Central memory CD8-positive, alpha-beta T cell (primary cell): ENCODE measurements at places on chromosomes 12 and 14.

DNA sequence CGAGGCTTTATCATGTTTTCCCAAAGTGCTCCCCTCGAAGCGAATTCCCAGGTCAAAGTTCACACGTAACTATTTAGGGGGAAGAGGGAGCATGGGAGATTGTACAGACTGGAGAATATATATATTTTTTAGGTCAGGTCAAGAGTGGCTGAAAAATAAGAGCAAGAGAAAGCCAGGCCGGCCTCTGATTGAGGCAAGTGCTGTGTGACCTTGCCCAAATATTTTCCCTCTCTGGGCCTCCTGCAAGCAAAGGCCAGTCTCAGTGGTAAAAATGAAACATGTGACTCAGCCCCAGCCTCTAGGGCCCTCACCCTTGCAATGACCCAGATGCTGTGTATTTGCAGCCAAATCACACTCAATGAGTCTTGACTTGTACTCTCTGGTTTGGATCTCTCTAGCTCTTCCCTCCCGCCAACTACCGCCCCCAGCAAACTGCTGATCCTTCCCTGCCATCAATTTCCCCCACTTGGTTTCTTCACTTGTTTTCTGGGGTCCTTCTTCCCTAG lies 34.1 kb downstream of the SMUG1 start:
- H3K4me1 ChIP-seq = no peaks in the 10 kb centered on the region
- H3K27ac ChIP-seq = no peak overlapping the region
- no peak for DNase-seq
- H3K27me3 ChIP-seq = peaks cover 70% of the 10 kb centered on the region
- H3K36me3 ChIP-seq = peaks cover 2% of the 10 kb centered on the region
- H3K4me3 ChIP-seq = no peak overlapping the region

GRCh38 chr14:68403191-68404145 lies 389.4 kb downstream of the ZFP36L1 start:
- H3K27me3 ChIP-seq = no peaks in the 10 kb centered on the region
- DNase-seq = no peak
- H3K36me3 ChIP-seq = no peaks in the 10 kb centered on the region
- peaks cover 28% of the 10 kb centered on the region for H3K4me1 ChIP-seq
- no peak overlapping the region for H3K4me3 ChIP-seq

GRCh38 chr12:130633771-130634170 lies 82.3 kb downstream of the RIMBP2 start:
- H3K4me1 ChIP-seq = no peaks in the 10 kb centered on the region
- peaks cover 54% of the 10 kb centered on the region for H3K27me3 ChIP-seq
- no peak overlapping the region for H3K4me3 ChIP-seq

DNA sequence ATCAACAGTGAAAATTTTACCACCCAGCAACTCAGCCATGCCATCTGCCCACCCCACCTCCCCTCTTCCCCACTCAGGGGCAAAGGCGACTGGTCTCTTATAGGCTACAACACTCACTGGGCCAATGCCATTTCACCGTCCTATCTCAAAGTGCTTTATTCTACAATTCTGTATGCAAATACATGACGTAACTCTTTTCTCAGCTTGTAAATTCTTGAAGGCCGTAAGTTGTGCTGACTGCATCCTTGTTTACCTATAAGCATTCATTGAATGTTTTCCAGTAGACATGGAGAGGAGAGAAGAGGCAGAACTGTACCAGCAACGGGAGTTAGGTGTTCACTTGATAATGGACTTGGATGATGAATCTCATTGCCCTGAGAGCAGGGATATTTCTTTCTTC lies 15.6 kb downstream of the BCL2L14 start:
- H3K4me3 ChIP-seq = no peak overlapping the region
- no peaks in the 10 kb centered on the region for H3K4me1 ChIP-seq
- H3K36me3 ChIP-seq = no peaks in the 10 kb centered on the region
- DNase-seq = no peak
- no peak overlapping the region for H3K27ac ChIP-seq
- H3K27me3 ChIP-seq = peaks cover 50% of the 10 kb centered on the region

GRCh38 chr14:44960646-44961045 lies 1.1 kb downstream of the KLHL28 start:
- no peak overlapping the region for H3K4me3 ChIP-seq
- no peak for DNase-seq
- no peaks in the 10 kb centered on the region for H3K27me3 ChIP-seq
- peaks cover 12% of the 10 kb centered on the region for H3K36me3 ChIP-seq
- peaks cover 45% of the 10 kb centered on the region for H3K4me1 ChIP-seq

- H3K4me1 ChIP-seq = peaks cover 82% of the 10 kb centered on the region
- no peak for DNase-seq
- no peak overlapping the region for H3K4me3 ChIP-seq
These were observed 37.4 kb downstream of the SUSD6 start for GRCh38 chr14:69648480-69649451.

DNA sequence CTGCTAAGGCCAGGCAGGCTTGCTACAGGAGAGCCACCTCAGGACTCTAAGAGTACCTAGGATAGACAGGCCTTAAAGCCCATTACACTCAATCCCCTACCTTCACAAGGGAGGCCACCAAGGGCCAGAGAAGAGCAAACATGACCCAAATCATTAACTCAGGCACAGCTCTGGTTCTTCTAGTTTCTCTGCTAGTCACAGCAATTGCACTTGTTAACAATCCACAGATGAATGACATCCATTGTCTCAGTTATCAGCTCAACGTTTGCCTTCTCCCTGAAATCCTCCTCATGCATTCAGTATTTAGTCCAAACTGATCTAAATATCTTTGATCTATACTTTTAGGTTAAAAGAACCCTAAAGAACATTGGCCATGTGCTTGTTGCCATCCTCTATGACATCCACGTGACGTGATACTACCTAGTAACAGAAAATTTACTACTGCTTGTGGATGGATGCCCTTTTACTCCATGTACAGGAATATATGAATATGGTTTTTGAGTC lies 164.5 kb downstream of the STXBP6 start:
- DNase-seq = no peak
- no peaks in the 10 kb centered on the region for H3K36me3 ChIP-seq
- no peak overlapping the region for H3K27ac ChIP-seq
- no peak overlapping the region for H3K4me3 ChIP-seq
- H3K4me1 ChIP-seq = no peaks in the 10 kb centered on the region

GRCh38 chr14:55401751-55402150 lies 9.9 kb downstream of the ATG14 start:
- H3K27me3 ChIP-seq = no peaks in the 10 kb centered on the region
- H3K4me3 ChIP-seq = no peak overlapping the region
- peaks cover 14% of the 10 kb centered on the region for H3K36me3 ChIP-seq
- H3K27ac ChIP-seq = no peak overlapping the region

DNA sequence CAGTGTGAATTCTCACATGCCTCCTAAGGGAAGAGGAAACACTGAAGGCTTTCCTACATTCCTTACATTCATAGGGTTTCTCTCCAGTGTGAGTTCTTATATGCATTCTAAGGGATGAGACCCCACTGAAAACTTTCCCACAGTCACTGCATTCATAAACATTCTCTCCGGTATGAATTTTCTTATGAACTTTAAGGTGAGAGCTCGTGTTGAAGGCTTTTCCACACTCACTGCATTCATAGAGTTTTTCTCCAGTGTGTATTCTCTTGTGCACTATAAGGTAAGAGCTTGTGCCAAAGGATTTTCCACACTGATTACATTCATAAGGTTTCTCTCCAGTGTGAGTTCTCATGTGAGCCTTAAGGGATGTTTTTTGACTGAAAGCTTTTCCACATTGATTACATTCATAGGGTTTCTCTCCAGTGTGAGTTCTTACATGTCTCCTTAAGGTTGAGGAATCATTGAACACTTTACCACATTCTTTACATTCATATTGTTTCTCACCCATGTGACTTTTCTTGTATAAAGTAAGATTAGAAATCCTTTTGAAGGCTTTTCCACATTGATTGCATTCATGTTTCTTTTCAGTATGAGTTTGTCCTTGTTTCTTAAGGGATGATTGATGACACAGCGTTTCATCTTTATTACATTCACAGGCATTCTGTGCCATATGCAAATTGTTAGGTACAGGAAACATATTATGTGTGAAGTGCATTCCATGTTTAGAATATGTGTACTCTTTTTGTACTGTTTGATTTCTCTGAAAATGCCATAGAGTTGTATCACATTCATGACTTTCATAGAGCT lies 9.5 kb downstream of the ZNF891 start:
- H3K27me3 ChIP-seq = no peaks in the 10 kb centered on the region
- H3K4me3 ChIP-seq = no peak overlapping the region
- no peak for DNase-seq
- H3K36me3 ChIP-seq = peaks cover 3% of the 10 kb centered on the region
- H3K27ac ChIP-seq = no peak overlapping the region

GRCh38 chr14:105142651-105143450 lies 25.7 kb downstream of the JAG2 start:
- no peaks in the 10 kb centered on the region for H3K4me1 ChIP-seq
- no peak overlapping the region for H3K27ac ChIP-seq
- no peak for DNase-seq
- no peaks in the 10 kb centered on the region for H3K27me3 ChIP-seq

DNA sequence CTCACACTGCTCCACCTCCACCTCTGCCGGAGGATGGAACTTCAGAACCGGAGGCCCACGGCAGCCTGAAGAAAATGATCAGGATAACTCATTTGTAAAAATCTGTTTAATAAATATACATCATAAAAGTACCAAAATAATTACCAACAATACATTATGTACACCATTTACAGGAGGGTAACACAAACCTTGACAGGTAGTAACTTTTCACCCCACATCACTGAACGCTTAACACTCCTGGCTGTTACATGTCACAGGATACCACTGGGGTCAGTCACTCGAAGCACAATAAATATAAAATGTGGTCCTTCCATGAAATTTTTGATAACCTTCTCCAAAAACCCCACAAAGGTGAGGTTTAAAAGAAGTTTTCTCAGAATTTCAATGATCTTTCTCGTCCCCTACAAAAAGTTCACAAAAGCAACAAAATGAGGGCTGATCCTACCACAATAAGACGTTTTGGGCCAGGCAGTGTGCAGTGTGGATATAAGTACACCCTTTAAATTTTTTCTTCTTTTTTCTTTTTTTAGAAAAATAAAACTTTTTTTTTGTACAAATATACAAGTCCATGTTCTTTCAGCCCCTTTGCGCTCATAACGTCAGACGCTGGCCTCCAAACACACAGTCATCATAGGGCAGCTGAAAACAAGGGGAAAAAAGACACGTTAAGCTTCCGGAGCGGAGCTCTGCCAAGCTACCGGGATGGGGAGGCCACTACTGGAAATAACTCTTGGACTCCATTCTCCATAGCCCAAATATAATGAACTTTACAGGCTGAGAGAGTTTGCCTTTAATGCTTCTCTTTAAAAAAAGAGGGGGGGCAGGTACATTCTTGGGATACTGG lies 2.9 kb downstream of the NFKBIA start:
- H3K4me3 ChIP-seq = peak overlapping the region; percentile 92
- no peak for DNase-seq
- H3K4me1 ChIP-seq = peaks cover 58% of the 10 kb centered on the region
- H3K27me3 ChIP-seq = no peaks in the 10 kb centered on the region
- H3K27ac ChIP-seq = peak overlapping the region; percentile 99
- H3K36me3 ChIP-seq = peaks cover 63% of the 10 kb centered on the region

- no peaks in the 10 kb centered on the region for H3K27me3 ChIP-seq
- H3K27ac ChIP-seq = no peak overlapping the region
- no peak overlapping the region for H3K4me3 ChIP-seq
- DNase-seq = no peak
These were observed 65.9 kb upstream of the MED13L start for GRCh38 chr12:116343331-116343884.

- H3K27ac ChIP-seq = no peak overlapping the region
- no peak for DNase-seq
- no peak overlapping the region for H3K4me3 ChIP-seq
- no peaks in the 10 kb centered on the region for H3K36me3 ChIP-seq
- no peaks in the 10 kb centered on the region for H3K4me1 ChIP-seq
- no peaks in the 10 kb centered on the region for H3K27me3 ChIP-seq
These were observed 269.4 kb upstream of the NOVA1 start for GRCh38 chr14:26867171-26867757.

DNA sequence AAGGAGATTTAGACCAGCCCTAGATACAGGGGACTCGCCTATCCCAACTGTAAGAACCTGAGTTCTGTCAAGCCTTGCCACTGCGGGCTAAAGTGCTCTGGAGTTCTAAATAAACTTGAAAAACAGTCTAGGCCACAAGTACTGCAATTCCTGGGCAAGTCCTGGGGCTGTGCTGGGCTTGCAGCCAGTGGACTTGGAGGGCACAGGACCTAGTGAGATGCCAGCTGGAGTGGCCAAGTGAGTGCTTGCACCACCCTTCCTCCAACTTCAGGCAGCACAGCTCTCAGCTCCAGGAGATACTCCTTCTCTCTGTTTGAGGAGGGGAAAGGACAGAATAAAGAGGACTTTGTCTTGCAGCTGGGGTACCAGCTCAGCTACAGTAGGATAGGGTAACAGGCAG lies 307.6 kb upstream of the FBXO33 start:
- H3K27ac ChIP-seq = no peak overlapping the region
- H3K27me3 ChIP-seq = no peaks in the 10 kb centered on the region
- H3K4me1 ChIP-seq = no peaks in the 10 kb centered on the region
- no peak for DNase-seq

DNA sequence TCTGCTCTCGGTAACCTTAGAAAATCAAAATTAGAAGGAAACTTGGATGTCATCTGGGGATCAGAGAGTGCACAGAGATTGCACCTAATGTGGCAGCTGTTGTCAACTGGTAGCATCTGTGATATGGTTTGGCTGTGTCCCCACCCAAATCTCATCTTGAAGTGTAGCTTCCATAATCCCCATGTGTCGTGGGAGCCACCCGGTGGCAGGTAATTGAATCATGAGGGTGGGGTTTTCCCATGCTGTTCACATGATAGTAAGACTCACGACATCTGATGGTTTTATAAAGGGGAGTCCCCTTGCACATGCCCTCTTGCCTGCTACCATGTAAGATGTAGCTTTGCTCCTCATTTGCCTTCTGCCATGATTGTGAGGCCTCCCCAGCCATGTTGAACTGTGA lies 127.7 kb upstream of the SRRM4 start:
- no peak for DNase-seq
- peaks cover 12% of the 10 kb centered on the region for H3K27me3 ChIP-seq
- H3K4me3 ChIP-seq = no peak overlapping the region
- peaks cover 2% of the 10 kb centered on the region for H3K36me3 ChIP-seq

DNA sequence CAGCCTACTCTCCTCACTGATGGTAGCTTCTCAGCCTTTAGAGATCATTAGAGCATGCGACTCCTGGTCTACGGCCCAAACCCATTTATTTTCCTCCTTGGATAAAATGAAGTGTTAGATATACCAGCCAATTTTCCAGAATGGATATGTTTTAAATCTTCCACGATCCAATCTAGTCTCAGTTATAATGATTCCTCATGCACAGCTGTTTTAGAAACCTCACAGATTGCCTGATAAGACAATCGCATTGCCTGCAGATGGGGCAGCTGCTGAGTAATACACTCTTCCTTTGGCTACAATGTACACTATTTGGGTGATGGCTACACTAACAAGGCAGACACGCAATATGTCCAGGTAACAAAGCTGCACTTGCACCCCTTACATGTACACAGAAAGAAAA lies 227.1 kb downstream of the GLT1D1 start:
- H3K36me3 ChIP-seq = no peaks in the 10 kb centered on the region
- H3K27me3 ChIP-seq = no peaks in the 10 kb centered on the region
- H3K4me3 ChIP-seq = no peak overlapping the region
- no peaks in the 10 kb centered on the region for H3K4me1 ChIP-seq
- DNase-seq = no peak

- no peak for DNase-seq
- H3K4me1 ChIP-seq = no peaks in the 10 kb centered on the region
- no peak overlapping the region for H3K27ac ChIP-seq
- peaks cover 25% of the 10 kb centered on the region for H3K27me3 ChIP-seq
- H3K36me3 ChIP-seq = peaks cover 2% of the 10 kb centered on the region
These were observed 33.9 kb upstream of the FAM222A start for GRCh38 chr12:109679501-109680263.
